ENCODE measurements at places on chromosomes 13 and 19.
A peak's percentile ranks its signal among the peaks of the same experiment; 100 is the strongest.

DNA sequence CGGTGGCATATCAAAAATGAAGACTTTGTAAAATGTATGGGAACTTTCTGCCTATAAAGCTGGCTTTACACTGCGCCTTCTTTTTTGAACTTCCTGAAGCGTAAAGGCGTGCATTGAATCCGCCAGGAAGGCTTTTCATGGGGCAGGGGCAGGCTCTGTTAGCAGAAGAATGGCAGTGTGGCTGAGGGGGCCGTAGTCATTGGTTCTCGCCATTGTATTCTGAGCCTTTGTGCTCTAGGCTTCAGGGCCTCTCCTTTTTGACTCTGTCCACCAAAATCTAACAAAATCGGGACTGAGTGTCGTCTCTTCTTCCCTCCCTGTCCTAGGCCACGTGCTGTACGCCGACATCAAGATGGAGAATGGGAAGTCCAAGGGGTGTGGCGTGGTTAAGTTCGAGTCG is 14.1 kb downstream of the PRAM1 start:
- no peak for DNase-seq

GRCh38 chr19:14300303-14300702 is 80.9 kb upstream of the ADGRE5 start:
- no peak for DNase-seq

GRCh38 chr13:105908586-105908985 is 626.9 kb downstream of the EFNB2 start:
- no peak for DNase-seq

- DNase-seq = no peak
Observed at GRCh38 chr13:113105032-113105920, at the start of gene F7. F7 (plus strand) TSS chr13:113105791; CDS start chr13:113105842, 51 bp downstream.

DNA sequence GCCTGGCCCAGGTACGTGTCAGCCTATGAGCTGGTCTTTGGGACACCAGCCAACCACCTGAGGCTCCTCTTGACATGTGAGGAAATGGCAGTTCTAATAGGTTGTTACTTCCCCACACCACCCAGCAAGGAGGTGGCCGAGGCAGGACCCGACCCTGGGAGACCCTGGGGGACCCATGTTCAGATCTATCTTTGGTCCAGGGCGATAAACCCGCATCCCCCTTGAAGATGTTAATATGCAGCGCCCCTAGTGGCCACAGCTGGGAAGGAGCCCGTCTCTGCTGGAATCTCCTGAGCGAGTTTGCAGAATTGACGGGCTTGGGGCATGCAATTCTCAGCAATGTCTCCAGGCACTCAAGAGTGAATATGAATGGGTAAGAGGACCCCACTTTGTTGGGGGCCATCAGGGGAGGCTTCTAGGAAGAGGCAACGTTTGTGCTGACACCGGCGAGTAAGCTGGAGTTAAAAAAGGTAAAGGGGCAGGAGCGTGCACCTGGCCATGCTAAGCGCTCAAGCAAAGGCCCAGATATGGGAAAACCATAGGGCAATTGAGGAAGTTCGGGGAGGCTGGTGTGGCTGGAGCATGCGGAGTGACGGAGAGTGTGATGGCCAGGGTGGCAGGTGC is 1.5 kb upstream of the MYO1F start:
- peak; percentile 78 for DNase-seq

DNA sequence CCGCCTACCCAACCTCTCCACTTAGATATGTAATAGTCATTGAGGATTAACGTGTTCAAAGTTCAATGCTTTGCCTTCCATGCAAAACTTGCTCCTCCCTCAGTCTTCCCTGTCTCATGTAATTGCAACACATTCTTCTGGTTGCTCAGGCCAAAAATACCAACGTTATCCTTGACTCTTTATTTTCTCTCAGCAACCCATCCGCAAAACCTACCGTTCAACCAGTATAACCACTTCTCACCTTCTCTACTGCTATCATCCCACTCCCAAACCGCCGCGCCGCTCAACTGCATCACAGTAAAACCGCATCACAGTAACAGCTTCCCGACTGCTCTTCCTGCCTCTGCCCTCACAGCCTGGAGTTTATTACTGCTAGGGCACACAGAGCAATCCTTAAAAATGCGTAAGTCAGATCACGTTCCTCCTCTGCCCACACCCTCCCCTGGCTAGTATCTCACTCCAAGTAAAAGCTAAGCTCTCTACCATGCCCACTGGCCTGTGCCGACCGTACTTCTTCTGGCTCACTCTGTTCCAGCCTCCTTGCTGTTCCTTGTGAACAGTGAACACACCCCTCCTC is 8.2 kb downstream of the MTIF3 start:
- no peak for DNase-seq

- no peak for DNase-seq
Observed at GRCh38 chr13:49607761-49608160, 20.5 kb upstream of the ARL11 start.

DNA sequence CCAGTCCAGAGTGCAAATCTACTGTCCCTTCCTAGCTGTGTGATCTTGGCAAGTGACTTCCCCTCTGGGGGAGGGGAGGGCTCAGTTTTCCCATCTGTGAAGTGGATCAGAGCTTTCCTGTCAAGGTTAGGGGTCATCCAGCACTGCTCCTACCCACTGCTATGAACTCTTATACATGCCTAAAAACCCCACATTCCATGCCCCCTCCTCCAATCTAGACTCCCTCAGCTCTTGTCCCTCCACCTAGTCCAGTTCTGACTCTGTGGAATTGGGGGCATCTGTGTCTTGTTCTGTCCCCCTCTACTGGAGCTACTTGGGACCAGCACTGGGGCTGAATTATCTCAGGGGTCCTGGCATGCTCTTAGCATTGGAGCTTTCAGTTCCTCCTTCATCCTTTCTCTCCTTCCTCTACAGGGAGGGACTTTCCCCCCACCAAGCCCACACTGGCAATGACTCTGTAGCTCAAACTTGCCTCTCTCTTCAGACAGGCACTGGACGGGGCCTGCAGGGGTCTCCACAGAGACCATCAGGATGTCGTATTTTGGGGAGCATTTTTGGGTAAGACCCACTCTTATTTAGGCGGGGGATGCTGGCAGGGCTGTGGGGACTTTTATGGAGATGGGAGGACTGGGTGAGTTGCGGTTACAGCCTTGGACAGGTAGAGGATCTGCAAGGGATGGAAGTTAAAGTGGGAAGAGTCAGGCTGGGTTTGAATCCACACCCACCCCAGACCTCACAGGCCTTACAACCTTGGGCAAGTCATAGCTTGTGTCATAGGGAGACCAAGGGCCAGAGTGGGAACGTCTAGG is 3.6 kb downstream of the FCHO1 start:
- no peak for DNase-seq
